ENCODE measurements at places on chromosomes 2 and 18. TPM values are rescaled to one million over a fixed set of nuclear protein-coding genes. Genes with fewer than 3 reads are reported as not detected.

DNA sequence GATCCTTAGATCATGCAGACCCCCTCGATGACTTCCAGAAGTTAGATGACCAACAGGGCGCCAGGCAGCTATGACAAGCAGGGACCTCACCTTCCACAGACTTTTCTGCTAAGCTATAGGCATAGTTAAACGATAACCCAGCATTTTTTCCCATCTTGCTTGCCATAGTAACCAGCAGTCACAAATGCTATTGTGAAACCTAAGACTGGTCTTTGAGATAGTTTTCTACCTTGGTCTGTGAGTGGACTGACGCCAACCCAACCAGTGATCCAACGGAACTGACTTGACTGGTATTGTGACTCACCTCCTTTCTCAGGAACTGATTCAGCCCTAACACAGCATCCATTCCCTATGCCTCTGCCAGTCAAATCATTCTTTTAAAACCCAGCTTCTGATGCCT lies 361.2 kb downstream of the LRRTM4 start:
- DNase-seq: no peak

DNA sequence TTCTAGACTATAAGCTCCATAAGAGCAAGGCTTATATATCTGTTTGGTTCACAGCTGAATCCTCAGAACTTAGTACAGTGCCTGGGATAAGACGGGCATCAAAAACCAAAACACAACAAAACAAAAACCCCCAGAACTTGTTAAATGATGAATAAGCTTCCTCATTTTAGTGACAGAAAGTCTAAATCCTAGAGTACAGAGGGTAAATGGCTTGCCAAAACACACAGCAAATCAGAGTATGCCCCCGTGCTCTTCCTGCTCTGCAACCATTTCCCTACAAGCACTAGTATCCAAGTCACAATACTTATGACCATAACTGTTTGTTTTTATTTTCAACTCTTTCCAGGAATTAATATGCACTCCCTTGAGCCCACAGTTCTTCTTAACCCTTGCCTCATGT lies 10.1 kb downstream of the ZNF521 start:
- DNase-seq: no peak

DNA sequence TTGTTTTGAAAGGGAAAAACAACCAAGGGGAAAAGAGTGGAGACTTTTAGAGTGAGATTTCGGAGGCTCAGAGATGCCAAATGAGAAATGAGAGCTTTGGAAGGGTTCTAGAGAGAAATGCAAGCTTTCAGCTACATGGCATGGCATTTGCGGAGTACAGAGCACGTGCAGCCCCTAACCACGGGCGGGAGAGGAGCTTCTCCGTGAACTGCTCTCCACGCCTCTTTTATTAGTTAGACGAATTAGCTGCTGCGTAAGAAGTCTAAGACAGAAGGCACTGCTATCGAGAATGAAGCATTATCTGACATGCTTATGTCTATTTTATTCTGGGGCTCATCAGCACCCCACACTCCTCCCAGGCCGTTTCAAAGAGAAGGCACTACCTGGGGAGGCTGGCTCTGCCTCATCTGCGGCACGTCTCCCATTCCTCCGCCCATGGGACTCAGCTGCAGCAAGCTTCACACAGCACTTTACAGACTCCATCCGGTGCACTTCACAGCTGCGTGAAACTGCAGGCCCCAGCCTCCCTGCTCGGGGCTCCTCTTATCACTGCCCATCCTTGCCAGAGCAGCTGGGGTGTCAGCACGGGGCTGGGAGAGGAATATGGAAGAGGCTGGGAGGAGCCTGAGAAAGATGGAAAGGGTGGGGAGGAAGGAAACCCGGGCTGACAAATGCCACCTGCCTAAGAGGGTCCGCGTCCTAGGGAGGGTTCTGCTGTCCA lies 207.3 kb upstream of the APCDD1 start:
- no peak for DNase-seq

- no peak for DNase-seq
Observed at GRCh38 chr18:68221111-68221724, 493.7 kb downstream of the TMX3 start.

DNA sequence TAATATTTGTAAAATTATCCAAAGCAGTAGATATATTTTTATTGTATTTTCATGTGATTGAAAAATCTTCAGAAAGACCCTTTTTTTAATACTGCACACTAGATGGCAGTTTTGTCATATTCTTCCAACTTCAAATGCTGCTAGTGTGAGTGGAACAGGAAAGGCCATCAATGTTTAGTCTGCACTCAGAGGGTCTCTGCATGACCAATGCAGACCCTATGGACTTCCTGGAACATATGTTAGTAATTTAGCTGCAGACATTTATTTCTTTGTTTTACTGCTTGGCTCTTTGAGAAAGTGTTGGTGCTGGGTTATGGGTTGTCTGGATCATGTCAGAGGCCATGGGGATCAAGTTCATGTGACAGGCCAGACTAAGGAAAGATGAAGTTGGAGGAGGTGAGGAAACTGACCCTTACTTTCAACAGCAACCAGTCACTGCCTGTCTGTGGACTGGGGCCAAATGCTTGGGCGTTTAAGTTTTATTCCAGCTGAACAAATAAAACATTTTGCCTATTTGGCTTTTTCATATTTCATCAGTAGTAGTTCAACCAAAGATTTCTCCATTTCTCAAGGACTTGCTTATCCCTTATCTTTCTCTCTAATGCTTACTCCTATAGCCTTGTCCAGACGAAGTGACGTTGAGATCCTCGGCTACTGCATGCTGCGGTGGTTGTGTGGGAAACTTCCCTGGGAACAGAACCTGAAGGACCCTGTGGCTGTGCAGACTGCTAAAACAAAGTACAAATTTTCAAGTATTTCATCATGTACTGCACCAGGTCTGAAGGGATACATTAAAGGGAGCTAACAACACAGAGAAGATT lies 84.8 kb downstream of the VRK2 start:
- DNase-seq: no peak

GRCh38 chr2:224584111-224584784 lies 915 bp downstream of the CUL3 start:
- DNase-seq: peak; percentile 42

GRCh38 chr2:142435847-142436246 lies 305.0 kb upstream of the LRP1B start:
- no peak for DNase-seq

- no peak for DNase-seq
Observed at GRCh38 chr18:30763902-30764350, 278.6 kb downstream of the DSC3 start.

DNA sequence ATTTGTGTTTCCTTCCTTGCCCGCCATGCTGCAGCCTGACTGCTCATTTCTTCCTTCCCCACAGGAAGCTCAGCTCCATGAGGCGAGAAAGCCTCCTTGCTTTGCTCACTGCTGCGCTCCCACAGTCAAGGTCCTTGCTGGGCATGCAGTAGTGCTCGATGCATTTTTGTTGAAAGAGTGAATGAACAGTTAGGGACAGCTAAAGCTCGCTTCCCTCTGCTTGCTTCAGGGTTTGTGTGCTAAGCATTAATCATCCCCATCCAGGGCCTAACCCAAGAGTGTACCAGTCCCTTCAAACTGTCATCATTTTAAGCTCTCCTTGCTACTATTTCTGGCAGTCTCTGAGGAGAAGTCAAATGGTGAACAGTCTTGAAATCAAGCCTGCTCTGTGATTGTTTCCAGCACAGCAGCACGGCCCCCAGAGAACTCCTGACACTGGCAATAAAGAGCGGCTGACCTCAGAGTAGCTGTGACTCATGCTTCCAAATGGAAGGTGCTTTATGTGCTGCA lies 171.7 kb upstream of the SOX11 start:
- DNase-seq: no peak

- no peak for DNase-seq
Observed at GRCh38 chr2:110113961-110114591, 1.5 kb downstream of the MALL start.

- DNase-seq: no peak
Observed at GRCh38 chr2:166917415-166917814, 29.1 kb downstream of the XIRP2 start.

- peak; percentile 41 for DNase-seq
Observed at GRCh38 chr18:12839057-12839525, 44.9 kb downstream of the PTPN2 start.

GRCh38 chr2:128466776-128467175 lies 148.1 kb upstream of the HS6ST1 start:
- DNase-seq: no peak

DNA sequence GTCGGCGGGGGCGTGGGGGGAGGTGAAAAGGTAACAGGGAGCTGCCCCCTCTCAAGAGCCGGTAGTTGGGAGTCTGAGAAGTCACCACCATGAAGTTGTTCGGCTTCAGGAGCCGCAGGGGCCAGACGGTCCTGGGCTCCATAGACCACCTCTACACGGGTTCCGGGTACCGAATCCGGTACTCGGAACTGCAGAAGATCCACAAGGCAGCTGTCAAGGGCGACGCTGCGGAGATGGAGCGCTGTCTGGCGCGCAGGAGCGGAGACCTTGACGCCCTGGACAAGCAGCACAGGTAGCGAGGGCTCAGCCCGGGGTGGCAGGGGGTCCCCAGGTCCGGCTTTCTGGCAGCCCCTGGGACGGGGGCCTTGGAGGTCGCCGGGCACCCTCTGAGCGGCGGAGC lies 47.1 kb upstream of the ZNF519 start:
- DNase-seq: no peak

GRCh38 chr2:239640210-239640609 lies 239.4 kb upstream of the HDAC4 start:
- DNase-seq: no peak

- no peak for DNase-seq
Observed at GRCh38 chr2:56450772-56451171, 267.0 kb downstream of the CCDC85A start.

GRCh38 chr2:167187978-167188967 lies 300.0 kb downstream of the XIRP2 start:
- DNase-seq: no peak

DNA sequence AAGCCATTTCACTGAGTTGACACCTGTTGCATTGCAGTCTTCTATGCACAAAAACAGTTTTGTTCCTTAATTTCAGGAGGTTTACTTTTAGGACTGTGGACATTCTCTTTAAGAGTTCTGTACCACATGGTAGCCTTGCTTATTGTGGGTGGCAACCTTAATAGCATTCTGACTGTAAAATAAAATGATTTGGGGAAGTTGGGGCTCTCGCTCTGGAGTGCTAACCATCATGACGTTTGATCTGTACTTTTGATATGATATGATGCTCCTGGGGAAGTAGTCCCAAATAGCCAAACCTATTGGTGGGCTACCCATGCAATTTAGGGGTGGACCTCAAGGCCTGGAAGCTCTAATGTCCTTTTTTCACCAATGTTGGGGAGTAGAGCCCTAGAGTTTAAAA lies 3.4 kb downstream of the CTLA4 start:
- no peak for DNase-seq

DNA sequence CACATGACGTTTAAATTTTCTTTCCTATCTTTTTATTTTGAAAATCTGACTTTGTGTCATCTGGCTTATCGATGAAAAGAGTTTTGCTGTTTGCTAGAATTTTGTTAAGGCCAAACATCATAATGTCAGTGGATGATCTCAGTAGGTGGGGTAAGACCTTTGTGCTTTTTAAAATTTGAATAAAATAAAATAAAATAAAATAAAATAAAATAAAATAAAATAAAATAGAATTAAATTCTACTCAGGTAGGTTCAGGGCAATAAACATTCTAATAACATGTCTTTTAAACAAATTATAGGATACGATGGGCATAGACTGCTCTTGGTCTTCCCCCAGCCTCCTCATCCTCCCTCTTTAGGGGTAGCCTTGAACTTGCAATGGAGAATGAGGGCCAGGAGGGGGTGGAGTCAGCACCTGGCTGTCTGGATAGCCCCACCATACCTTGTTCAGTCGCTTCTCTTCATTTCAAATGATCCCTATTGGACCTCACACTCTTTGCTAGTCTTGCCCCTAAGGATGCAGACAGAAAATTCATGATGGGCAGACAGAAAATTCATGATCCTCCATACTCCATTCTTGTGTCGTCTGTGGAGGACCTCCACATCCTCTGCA lies 8.1 kb downstream of the LDLRAD4 start:
- DNase-seq: no peak

DNA sequence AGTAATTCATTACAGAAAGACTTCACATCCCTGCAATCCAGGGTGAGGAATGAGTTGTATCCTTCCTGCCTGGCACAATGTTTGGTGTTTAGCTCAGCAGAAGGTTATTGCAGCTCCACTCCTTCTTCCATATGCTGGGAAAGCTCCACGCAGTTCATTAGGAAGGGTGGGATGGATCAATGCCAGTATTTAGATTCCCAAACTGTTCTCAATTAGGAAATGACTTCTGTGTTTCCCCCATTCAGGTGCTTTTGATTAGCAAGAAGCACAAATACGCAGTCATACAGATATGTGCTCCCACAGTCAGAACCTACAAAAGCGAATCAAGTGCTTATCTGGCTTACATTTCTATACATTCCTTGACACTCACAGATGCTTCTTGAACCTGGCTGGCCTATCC lies 340.6 kb downstream of the NYAP2 start:
- DNase-seq: no peak

DNA sequence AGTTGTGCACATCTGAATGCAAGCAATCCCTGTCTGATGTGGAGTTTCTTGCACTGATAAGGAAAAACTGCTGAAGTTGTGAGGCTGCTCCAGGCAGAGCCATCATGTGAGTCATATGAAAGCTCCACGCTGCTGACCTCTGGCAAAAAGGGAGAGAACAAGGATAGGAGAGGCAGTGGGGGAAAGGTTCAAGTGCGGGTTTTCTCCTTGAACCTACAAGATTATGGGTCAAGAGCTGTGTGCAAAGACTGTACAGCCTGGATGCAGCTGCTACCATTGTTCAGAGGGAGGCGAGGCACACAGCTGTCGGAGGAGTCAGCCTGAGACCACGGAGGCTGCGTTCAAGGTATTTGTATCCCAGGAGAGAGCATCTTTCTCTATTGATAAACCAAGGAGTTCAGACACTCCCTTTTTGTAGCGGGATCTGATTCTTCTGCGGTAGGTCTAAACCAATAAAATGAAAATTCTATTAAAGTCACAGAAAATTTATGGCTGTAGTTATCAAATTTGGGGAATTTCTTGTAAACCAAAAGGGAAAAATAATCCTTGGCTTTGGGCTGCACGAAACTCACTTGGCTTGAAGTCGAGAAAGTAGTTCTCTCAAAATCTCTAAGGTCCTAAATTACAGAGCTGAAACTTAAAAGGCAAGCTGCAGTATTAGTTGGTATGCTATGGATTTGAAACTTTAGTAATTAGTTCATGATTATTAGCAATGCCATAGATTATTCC lies at the start of gene CDK15:
Gene CDK15, plus strand, starts transcription at position 96 of the 729 bp plus-strand sequence. Its CDS starts 128 bp downstream, at position 224.
- DNase-seq: no peak

Gene CFAP65
- total RNA-seq: not detected

Gene FEV
- total RNA-seq: not detected

Gene TUBA4B
- not detected for total RNA-seq

Gene UGT1A1
- not detected for total RNA-seq

Gene CHST10
- total RNA-seq: 8.5 TPM

Gene SNRPD1
- 114 TPM for total RNA-seq

Gene COL6A3
- total RNA-seq: 0.03 TPM

Gene ZNF521
- not detected for total RNA-seq

Gene FLACC1
- total RNA-seq: 2.8 TPM

Gene CFC1
- total RNA-seq: not detected

Gene NT5DC4
- not detected for total RNA-seq
